ENCODE measurements at places on chromosomes 6 and 20.

DNA sequence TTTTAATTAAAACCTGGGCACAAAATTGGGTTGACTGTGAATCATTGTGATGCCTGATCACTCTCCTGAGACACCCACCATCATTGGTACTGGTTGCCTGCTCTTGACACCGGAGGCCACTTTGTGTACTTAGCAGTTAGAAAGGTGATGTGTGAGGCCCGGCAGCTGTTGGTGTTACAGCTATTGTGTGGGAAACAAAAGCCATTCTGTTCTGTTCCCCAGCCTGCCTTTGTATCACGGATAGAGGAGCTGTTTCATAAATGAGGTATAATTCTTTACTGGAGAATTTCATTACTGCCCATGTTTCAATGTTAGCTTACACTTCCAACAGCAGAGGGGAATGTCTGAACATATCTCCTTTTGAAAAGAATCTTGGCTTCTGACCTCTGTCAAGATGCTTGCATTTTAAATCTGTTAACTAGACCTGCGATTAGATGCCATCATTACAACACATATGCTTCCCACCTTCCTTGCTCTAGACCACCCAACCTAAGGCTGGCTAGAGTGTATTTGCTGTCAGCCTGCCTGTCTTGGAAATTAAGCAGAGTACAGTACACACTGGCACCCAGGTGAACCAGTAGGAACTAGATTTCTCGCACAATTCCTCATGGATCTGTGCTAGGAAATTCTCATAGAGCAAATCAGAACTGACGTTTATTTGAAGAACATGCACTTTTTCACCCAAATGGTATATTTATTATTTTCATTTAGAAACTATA lies 142.4 kb upstream of the INSM1 start:
- DNase-seq, result no peak

GRCh38 chr6:106557837-106558236 lies 71.5 kb downstream of the RTN4IP1 start:
- no peak for DNase-seq

- no peak for DNase-seq
These were observed 8.7 kb downstream of the SLC2A4RG start for GRCh38 chr20:63748070-63748933.

GRCh38 chr6:20827798-20828197 lies 293.5 kb downstream of the CDKAL1 start:
- no peak for DNase-seq

- DNase-seq, result no peak
These were observed 13.1 kb downstream of the B4GALT5 start for GRCh38 chr20:49700411-49701185.

GRCh38 chr6:116404696-116405095 lies 33.9 kb downstream of the DSE start:
- no peak for DNase-seq

DNA sequence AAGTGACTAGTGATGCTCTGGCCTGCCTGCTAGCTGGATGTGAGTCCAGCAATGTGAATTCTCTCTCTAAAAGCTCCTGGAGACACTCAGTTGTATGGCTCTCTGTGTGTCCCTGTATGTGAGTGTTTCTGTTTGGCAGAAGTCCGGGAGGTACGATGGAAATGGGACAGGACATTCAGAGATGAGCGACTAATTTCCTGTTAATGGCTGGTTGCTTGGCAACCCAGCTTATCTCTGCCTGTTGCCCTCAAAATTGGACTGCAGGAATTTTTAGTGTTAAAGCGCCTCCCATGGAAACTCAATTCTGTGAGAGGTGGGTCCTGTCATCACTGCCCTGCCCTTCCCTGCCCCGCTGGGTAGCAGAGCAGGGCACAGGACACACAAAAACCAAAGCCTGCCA lies 136.8 kb upstream of the LRFN2 start:
- no peak for DNase-seq

DNA sequence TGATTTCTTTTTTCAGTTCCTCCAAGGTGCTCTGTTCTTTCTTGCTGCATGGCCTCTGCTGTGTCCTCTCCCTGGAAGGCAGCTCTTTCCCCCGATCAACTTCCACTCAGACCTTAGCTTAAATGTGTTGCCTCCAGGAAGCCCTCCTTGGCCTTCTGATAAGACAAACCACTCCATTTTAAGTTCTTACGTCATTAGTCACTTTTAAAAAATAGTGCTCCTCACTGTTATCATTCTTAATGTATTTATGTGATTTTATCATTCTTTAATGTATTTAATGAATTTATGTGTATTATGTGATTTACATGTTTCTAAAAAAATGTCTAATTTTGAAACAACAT lies 12.2 kb upstream of the MANBAL start:
- DNase-seq, result no peak

DNA sequence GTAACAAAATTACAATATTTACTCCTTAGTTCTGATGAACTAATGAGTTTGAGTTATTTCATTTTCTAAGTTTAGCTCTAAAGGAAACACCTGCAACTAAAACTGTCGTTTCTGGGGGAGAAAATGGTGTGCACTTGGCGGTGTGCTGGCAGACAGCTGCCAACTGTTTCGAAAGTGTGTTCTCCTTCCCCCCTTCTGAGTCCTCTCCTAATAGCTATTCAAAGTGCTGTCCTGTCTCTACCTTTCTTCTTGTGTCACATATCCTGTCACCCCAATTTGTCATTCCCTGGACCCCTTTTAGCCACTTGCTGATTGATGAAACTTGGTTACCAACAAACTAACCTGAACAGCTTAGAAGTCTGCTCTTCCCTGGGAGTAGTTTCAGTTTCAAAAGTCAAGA lies 4.9 kb upstream of the UBE2J1 start:
- no peak for DNase-seq
